Mesothelial cell of epicardium (in vitro differentiated cells): ENCODE measurements at places on chromosomes 4 and X.

GRCh38 chr4:149292425-149293007 is 523.1 kb downstream of the IQCM start:
- DNase-seq, result no peak

GRCh38 chr4:40149960-40150385 is 46.9 kb upstream of the RHOH start:
- no peak for DNase-seq

DNA sequence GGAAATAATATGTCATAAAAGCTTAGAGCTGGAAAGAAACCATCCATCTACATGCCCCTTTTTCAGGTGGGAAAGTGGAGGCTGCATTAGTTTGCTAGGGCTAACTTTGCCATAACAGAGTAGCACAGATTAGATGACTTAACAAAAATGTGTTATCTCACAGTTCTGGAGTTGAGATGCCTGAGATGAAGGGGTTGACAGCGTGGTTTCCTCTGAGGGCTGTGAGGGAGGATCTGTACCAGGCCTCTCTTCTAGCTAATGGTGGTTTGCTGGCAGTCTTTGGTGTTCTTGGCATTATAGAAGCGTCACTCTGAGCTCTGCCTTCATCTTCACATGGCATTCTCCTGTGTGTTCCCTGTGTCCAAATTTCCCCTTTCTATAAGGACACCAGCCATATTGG is 2.4 kb downstream of the CHRNA9 start:
- no peak for DNase-seq

- DNase-seq, result no peak
These were observed 7.8 kb upstream of the MXD4 start for GRCh38 chr4:2269618-2270163.

GRCh38 chr4:147830987-147831386 is 99.1 kb downstream of the ARHGAP10 start:
- no peak for DNase-seq

DNA sequence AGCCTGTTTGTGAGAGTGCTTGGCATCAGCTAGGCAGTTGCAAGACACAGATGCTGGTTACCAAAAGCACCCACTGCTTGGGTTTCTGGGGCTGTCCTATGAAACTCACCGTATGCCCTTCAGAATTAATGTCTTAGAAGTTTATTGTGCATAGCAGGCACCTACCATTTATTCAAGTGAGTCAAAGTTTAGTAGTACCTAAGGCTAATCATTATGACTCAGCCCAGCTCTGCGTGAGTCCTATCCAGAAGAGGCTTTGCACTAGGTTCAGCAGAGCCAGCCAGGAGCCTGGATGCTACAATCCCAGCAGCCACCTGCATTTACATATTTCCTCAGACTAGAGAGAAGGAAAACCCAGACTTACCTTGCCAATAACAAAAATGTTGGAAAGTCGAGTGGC is 4.2 kb downstream of the RPS4X start:
- no peak for DNase-seq
